NCI-H748 treated with DMSO at 0.1 percent for 48 hours (cell line): ENCODE measurements at places on chromosomes 4 and X.
A peak's percentile ranks its signal among the peaks of the same experiment; 100 is the strongest.

GRCh38 chr4:92236877-92237276 lies 66.9 kb upstream of the GRID2 start:
- no peak for DNase-seq

- DNase-seq, result no peak
Observed at GRCh38 chr4:144778364-144778763, 132.4 kb downstream of the HHIP start.

DNA sequence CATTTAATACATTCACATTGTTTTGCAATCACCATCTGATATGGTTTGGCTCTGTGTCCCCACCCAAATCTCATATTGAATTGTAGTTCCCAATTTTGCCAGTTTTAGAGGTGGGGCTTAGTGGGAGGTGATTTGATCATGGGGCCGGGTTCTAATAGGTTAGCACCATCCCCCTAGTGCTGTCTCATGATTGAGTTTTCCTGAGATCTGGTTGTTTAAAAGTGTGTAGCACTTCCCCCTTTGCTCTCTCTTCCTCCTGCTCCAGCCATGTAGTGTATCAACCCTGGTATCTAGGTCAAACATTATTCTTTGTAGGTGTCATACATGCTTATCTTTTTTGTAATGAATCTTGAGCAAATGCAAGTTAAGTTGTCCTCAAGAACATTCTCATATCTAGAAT lies 83.3 kb upstream of the KIT start:
- no peak for DNase-seq

DNA sequence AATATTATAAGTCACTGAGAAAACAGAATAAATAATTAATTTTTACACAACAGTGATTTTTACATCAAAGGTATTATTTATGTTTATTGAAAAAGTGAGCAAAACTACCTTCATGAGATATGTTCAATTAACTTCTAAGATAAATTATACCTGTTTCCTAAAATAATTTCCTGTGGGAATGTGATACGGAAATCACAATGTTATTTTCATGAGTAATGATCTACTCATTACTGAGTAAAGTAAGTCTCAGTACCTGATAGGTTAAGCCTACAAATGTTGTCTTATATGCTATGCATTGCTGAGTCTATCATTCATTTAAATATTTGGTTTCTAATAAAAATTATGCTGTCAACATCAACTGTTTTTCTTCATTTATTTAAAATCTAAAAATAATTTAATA lies 324.0 kb downstream of the STPG2 start:
- DNase-seq, result no peak

GRCh38 chrX:10280071-10280470 lies 123.3 kb downstream of the CLCN4 start:
- peak; percentile 21 for DNase-seq

GRCh38 chr4:98642991-98643426 lies 15.4 kb downstream of the TSPAN5 start:
- DNase-seq, result no peak

GRCh38 chr4:123676071-123676889 lies 279.7 kb downstream of the SPRY1 start:
- no peak for DNase-seq

GRCh38 chr4:4825431-4825830 lies 34.0 kb upstream of the MSX1 start:
- DNase-seq, result no peak

GRCh38 chr4:89797117-89797516 lies 39.8 kb downstream of the SNCA start:
- DNase-seq, result no peak
